ENCODE measurements at places on chromosomes 11 and 22.

DNA sequence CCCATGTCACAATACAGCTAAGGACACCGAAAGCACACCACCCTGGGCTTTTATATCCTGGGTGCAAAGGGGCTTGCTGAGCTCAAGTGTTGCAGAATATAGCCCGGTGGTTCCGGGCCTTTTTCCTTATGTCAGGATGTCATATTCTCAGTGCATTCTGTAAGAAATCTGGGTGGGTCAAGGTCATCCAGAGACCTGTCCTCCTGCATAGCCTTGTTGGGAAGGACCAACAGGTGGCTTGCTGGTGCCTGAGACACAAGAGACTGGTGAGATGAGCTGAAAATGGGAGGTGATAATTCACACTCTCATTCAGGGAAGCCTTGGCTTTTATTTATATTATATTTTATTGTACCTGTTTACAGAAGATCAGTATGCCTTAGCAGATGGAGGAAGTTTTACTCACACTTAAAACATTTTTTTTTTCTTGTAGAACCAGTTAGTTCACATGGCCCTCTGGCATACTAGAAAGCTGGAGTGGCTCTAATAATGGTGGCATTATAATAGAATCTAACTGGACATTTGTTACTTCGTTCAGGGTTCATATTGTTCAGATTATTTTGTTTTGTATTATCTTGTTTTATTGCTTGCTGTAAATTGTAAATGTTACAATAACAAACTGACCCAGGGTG, 14.6 kb upstream of the TMEM123 start:
- no peak for DNase-seq

- peak; percentile 87 for DNase-seq
Measured at GRCh38 chr11:2573240-2574042, 126.4 kb downstream of the KCNQ1OT1 start.

- DNase-seq, result no peak
Measured at GRCh38 chr11:73189723-73190556, 28.1 kb upstream of the P2RY2 start.

GRCh38 chr11:61739966-61740365, 12.5 kb upstream of the MYRF start:
- DNase-seq, result no peak

Measured in osteoblast (primary cell).